ENCODE measurements at places on chromosomes 3 and 15.

DNA sequence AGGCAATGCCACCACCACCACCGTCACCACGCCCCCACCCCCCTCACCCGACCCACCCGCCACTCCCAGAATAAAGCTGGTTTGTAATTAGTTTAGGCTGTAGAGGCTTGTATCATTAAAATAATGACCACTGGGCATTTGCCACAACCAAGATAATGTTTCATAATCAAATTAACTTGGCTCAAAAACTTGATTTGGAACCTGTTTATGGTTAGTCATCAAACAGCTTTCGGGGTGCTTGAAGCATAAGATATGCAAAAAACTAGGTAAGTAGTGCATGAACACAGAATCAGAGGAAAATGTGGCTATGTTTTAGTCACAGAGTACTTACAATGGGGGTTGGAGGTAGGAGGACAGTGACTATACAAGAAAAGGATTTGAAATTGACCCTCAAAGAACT, 115.1 kb downstream of the FHIT start:
- DNase-seq, result no peak

DNA sequence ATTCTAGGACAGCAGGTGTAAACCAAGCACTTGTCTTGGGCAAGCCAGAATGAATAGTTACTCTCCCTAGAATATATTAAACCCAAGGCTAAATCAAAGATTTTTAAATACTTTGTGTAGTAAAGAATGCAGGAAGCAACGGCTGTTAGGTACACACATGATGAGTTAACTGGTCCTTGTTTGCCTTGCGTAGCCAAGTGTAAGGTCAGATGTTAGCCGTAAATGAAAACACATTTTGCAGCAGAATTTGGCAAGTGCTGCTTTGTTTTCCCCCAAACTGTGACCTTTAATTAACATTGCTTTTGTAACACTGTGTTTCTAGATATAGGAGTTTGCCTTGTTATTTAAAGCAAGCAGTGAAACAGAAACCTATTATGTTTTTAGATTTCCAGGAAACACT, 368.7 kb downstream of the IL5RA start:
- DNase-seq, result no peak

GRCh38 chr3:165753560-165753959, 83.7 kb downstream of the BCHE start:
- DNase-seq, result no peak

DNA sequence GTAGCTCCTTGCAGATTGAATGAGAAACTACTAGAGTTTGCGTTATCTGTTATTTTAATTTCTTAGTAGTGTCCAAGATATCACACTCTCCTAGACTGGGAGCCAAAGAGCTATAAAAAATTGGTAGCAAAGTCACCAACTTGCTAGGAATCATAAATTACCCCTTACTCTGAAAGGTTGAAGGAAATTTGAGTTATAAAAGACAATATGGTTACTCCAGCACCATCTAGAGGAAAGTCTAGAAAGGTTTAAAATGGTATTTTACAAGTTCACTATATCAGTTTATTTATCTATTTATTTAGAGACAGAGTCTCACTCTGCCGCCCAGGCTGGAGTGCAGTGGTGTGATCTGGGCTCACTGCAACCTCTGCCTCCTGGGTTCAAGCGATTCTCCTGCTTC, 121.6 kb downstream of the RBPMS2 start:
- DNase-seq, result no peak

DNA sequence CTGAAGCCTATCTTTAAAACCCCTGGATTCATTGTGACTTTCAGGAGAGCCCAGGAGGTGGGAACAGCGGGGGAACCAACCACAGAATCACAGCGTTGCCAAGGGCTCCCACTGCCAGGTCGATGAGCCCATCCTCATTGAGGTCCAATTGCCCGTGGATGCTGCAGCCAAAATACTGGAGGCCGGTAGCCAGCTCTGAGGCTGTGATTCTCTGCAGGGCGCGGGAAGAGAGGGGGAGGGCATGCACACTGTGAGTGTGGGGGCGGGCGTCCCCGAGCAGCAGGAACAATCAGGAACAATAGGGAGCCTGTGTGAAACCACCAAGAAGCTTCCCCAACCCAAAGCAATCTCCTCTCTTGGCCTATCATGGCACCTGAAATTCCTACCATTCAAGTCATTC, 53.4 kb downstream of the FEM1B start:
- no peak for DNase-seq

DNA sequence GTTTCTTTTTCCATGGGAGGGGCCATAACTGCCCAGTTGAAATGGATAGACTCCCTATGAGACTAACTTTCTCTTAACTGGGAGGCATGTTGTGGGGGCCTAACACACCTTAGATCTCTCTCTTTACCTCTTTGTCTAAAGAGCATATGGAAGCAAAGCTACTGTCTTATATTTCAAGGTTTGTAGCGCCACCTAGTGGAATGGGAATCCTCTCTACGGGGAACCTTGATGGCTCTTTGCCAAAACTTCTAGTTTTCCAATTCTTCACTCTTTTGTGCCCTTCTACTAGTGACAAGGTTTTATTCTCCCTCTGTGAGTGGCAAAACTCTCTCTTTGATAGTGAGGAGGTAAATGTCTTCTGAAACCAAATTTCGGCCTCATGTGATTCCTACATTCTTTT, 1030.4 kb upstream of the CADM2 start:
- no peak for DNase-seq

DNA sequence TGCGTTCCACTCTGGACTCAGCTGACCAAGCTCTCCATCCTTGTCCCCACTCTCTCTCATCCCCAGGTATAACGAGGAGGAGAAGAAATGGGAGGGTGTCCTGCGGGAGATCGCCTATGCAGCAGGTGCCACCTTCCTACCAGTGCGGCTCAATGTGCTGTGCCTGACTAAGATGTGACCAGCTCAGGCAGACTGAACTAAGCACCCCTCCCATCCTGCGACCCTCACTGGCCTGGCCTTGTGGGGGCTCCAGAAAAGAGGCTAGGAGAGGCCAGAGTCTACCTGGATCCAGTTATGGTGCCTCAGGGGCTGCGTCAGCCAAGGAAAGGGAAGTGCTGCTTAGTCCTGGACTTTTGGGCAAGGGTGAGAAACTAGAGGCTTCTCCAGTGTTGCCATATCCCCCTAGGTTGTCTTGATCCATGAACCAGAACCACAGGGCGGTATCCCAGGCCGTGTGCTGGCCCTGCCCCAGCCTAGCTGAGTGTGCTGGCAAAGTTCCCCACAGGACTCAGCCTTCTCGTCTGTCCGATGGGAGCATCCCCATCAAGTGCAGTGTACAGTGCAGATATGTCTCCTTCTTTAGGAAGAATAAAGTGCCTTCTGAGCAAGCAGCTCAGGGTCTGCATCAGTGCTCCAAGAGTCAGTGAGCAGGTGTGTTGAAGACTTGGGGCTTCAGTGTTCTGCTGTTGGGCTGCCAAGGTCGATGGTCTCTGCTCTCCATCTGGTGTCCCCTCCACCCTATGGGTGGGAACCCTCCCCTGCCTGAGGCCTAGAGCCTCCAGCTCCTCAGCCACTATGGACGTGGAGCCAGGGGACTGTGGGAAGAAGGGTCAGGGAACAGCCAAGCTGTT, 6.7 kb downstream of the KLHL40 start:
- peak; percentile 54 for DNase-seq

- DNase-seq, result no peak
Measured at GRCh38 chr3:42300013-42300412, 34.0 kb upstream of the CCK start.

- DNase-seq, result no peak
Measured at GRCh38 chr3:115148142-115148790, 1.2 kb upstream of the ZBTB20 start.

GRCh38 chr3:29683018-29683993, 402.4 kb downstream of the RBMS3 start:
- no peak for DNase-seq

DNA sequence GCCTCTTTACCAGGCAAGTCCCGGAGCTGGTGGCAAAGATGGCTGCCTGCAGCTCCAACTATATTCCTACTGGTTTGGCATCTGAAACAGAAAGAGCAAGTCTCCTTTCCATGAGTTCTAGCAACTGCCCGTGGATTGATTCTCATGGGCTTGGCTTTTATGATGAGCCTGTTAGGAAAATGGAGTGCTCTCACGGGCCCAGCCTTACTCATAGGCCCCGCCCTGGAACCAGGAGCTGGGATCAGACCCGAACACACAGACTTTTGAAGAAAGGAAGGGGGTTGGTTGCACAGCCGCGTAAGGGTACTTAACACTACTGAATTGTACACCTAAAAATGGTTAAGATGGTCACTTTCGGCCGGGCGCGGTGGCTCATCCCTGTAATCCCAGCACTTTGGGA, 2.9 kb downstream of the NRROS start:
- DNase-seq, result no peak

DNA sequence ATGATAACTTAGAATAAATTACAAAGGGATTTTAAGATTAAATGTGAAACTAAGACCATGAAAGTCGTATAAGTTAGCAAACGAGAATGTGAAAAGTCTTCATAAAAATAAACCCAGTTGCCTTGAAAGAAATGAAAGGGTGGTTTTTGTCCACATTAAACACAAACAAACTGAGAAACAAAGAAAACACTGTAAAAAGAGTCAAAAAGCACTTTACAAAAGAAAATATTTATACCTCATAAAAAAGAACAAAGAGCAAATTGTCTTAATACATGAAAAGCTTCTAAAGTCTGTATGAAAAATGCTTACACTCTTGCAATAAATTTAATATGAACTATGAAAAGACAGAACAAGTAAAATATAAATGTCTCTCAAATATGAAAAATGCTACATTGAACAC, 865.9 kb upstream of the CADM2 start:
- DNase-seq, result no peak

GRCh38 chr3:186129206-186129605, 20.3 kb upstream of the ETV5 start:
- no peak for DNase-seq
